ENCODE measurements at places on chromosomes 1 and 21. TPM values are rescaled to one million over a fixed set of nuclear protein-coding genes. Genes with fewer than 3 reads are reported as not detected.

The GSTM1 gene
- not detected for total RNA-seq

The VCAM1 gene
- 15.0 TPM for total RNA-seq

The LRRC39 gene
- 0.29 TPM for total RNA-seq

The RGS18 gene
- total RNA-seq = not detected

The ETNK2 gene
- total RNA-seq = 16.8 TPM

The OLFM3 gene
- total RNA-seq = not detected
